ENCODE measurements at places on chromosomes 7 and 10.
A peak's percentile ranks its signal among the peaks of the same experiment; 100 is the strongest.

GRCh38 chr7:151524331-151524730 lies 4.6 kb upstream of the RHEB start:
- no peak for DNase-seq

GRCh38 chr10:121216721-121217181 lies 365.6 kb downstream of the WDR11 start:
- DNase-seq = no peak

- DNase-seq = peak; percentile 98
These were observed at the start of gene CCSER2 for GRCh38 chr10:84328418-84329195. TSS of gene CCSER2 (plus strand) at chr10:84328589. CDS start at chr10:84371053, 42,464 bp downstream.

DNA sequence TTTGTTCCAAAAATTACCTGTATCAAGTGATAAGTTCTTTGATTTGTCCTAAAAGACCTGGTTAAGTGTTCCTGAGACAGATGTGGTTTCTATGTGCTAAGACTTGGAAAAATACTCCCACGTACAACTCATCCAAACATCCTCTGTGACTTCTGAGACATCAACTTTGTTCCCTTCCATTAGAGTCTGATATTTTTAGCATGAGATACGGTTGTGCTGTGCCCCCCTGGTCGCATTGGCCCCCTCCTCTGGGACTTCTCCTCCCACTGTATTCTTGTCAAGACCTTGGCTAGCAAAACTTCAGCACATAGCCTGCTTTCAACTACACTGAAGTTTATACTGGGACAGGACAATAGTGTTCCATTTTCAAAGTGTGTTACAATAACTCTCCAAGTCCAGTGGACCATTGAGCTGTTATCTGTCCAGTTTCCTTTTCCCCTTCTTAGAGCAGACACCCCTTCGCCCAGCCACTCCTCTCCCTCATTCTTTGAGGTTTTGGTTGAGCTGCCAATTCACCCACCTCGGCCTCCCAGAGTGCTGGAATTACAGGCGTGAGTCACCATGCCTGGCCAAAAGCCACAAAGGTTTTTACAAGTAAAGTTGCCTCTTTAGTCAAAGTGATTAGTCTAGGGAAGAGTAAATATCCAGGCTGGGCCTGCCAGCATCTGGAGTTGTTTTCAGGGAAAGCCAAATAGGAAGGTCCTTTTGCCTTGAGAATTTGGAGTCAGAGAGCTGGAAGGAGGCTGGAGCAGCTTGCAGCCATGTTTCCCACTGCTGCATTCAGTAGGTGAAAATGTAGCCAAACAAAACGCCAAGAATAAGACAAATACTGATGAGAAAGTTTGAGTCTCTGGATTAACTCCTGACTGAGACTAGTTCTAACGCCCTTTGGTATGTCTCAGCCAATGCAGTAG lies 17.8 kb upstream of the PDLIM1 start:
- no peak for DNase-seq

- DNase-seq = peak; percentile 19
These were observed 179.8 kb upstream of the CSTF2T start for GRCh38 chr10:51879238-51879637.

GRCh38 chr10:62736168-62736546 lies 68.4 kb upstream of the ADO start:
- no peak for DNase-seq

- no peak for DNase-seq
These were observed 24.3 kb downstream of the CDH23 start for GRCh38 chr10:71421075-71421434.

- no peak for DNase-seq
These were observed 904.3 kb downstream of the XPNPEP1 start for GRCh38 chr10:109019001-109019424.

Measured in suppressor macrophage (primary cell).